ENCODE measurements at places on chromosomes 7 and 10. TPM values are rescaled to one million over a fixed set of nuclear protein-coding genes. Genes with fewer than 3 reads are reported as not detected.

DNA sequence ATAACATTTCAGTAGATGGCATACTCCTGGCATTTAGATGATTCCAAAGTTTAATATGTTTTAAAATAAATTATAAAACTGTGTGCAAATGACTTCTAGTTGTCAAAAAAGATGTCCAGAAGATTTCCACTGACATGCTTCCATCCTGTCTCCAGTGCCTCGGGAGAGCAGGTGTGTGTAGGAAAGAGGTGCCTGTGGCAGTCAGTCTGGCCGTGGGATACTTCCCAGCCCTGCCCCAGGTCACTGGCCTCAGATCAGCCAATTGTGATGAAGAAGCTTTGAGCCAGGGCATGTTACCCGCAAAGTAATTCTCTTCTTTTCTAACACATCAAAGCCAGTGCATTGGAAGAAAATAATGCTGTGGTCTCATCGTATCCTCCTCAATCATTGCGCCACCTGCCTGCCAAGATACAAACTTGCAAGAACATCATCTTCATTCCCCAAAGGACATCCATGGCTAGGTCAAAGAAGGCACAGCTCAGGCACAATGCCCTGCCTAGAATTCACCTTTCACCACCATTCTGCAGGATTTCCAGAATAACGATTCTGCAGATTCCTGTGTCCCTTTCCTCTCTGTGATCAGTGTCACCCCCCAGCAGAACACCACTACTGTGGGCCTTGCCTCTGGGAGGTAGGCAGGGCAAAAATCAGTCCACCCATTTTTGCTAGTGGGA is 6.3 kb upstream of the KCNMA1 start:
- no peak for DNase-seq

DNA sequence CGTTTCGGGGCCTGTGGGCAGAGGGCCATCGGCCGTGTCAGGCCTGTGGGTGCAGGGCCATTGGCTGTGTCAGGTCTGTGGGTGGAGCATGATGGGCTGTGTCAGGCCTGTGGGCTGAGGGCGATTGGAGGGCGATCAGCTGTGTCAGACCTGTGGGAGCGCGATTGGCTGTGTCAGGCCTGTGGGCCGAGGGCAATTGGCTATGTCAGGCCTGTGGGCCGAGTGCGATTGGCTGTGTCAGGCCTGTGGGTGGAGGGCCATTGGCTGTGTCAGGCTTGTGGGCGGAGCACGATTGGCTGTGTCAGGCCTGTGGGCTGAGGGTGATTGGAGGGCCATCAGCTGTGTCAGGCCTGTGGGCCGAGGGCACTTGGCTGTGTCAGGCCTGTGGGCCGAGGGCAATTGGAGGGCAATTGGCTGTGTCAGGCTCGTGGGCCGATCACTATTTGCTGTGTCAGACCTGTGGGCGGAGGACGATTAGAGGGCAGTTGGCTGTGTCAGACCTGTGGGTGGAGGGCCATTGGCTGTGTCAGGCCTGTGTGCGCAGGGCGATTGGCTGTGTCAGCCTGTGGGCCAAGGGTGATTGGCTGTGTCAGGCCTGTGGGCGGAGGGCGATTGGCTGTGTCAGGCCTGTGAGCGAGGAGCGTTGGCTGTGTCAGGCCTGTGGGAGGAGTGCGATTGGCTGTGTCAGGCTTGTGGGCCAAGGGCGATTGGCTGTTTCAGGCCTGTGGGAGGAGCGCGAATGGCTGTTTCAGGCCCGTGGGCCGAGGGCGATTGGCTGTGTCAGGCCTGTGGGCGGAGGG is 54.1 kb downstream of the DYNC2I1 start:
- DNase-seq = no peak

DNA sequence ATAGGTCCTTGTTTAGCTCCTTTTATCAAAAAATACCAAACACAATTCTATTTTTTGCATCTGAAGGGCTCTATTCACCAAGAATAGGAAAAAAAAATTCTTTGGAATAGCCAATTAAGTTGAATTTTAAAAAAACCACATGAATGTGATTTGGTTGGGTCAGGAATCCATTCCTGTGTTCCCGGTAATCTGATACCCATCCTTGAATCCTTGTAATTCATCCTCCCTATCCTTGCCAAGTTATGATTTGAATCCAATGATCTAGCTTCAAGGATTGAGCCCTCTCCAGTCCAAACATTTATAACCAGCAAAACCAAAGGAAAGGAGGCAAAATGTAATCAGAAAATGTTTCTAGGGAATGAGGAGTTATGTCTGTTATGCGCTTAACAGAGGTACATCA is 86.6 kb downstream of the CFAP58 start:
- no peak for DNase-seq

GRCh38 chr7:144656965-144657517 is 178.8 kb downstream of the TPK1 start:
- no peak for DNase-seq

AMPH gene
- polyA plus RNA-seq = 0.13 TPM

ZPBP gene
- polyA plus RNA-seq = not detected

DNA sequence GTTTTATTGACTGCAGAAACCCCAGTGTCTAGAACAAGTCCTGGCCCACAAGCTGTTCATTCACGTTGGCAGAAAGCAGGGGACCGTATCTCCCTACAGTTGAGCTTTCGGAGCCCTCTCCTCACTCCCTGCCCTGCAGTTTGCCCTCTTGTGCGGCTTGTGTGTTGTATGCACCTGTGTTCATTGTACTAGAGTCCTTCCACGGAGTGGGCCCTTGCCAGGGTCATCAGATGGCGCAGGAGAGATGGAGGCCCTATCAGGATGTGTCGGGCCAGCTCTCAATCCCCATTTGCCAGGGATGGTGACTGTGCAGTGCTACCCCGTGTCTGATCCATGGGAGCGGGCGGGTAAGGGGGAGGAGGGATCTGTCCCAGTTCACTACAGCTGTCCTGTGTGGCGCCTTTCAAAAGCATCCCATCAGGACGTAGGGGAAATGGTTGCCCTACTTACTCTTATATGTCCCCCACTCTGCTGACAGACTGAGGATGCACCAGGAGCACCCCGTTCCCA is 77.4 kb upstream of the PRR15 start:
- DNase-seq = no peak

GPR26 gene
- polyA plus RNA-seq = not detected

ZNF365 gene
- not detected for polyA plus RNA-seq

GRCh38 chr10:133128126-133129070 is 31.6 kb upstream of the KNDC1 start:
- no peak for DNase-seq

GRCh38 chr10:279655-280054 is 144.4 kb downstream of the ZMYND11 start:
- DNase-seq = no peak

DNA sequence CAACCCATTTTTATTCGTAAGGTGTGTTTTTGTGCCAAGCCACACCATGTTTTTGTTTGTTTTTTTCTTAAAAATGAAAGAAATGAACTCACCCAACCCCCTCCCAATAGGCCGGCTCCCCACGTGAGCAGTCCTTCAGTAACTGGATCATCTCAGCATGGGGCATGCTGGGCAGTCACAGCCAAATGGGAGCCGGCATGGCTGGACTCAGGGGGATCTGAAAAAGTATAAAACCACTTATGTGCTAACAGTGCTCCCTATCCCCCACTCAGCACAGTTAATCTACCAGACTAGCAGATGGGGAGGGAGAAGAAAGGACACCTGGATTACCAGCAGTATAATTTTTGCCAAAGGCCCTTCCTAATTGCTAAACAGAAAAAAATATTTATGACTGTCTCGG is 39.3 kb downstream of the BAZ1B start:
- no peak for DNase-seq

PTF1A gene
- not detected for polyA plus RNA-seq

ARMC3 gene
- polyA plus RNA-seq = not detected

DNA sequence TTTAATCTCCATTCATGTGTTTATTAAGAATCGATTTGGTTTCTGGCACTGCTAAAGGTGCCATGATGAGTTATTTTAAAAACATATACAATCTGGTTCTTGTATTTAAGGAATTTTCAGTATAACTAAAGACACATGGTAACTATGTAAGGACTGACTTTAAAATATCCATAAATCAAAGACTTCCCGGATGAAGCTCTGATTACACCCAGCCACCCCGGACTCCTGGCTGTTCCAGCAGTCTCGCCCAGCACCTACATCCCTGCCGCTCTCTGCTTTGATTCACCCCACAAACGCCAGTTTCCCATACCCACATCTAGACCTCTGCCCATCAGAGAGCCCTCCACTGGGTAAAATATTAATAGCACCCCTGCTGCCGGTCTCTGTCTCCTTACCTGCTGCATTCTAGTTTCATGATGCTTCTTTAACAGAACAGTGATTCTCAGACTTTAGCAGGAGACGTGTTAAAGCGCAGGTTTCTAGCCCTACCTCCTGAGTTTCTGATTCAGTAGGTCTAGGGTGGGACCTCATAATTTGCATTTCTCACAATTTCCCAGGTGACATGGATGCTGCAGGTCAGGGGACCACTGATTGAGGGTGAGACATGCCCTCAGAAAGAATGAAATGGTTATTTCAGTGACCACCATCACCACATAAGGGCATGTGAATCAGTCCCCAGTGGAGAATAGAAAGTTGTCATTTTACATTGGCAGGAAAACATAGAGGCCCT is 185.7 kb downstream of the KIAA1217 start:
- DNase-seq = no peak

DNA sequence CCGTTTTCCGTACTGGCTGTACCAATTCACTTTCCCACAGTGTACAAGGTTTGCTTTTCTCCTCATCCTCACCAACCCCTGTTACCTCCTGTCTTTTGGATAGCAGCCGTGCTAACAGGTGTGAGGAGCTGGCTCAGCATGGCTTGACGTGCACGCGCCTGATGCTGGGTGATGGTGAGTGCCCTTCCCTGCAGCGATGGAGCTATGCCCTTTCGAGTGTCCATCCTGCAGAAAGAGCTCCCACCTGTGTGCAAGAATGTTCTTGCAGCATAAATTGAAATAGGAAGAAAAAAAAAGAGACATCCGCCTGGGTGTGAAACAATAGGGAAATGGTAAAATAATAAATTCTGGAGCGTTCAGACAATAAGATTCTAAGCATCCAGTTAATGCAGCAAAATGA is 9.5 kb upstream of the UBE3C start:
- DNase-seq = no peak

- no peak for DNase-seq
Measured at GRCh38 chr7:134941185-134941900, 45.0 kb upstream of the AGBL3 start.

Data from liver (tissue), 10 donors.